ENCODE measurements at places on chromosomes 12 and 14. TPM values are rescaled to one million over a fixed set of nuclear protein-coding genes. Genes with fewer than 3 reads are reported as not detected.

SPIC gene
- not detected for total RNA-seq

PTPRQ gene
- 2.2 TPM for total RNA-seq

DPPA3 gene
- not detected for total RNA-seq

CFAP73 gene
- not detected for total RNA-seq

SYCP3 gene
- 0.39 TPM for total RNA-seq

GALNT8 gene
- 0.39 TPM for total RNA-seq

TRHDE gene
- 0.39 TPM for total RNA-seq

IQSEC3 gene
- total RNA-seq, result not detected

ETV6 gene
- total RNA-seq, result 5.7 TPM

SYT1 gene
- total RNA-seq, result 1.4 TPM

PIK3C2G gene
- total RNA-seq, result not detected

ITGB7 gene
- 1.1 TPM for total RNA-seq

CMA1 gene
- not detected for total RNA-seq
